Testis (tissue), 5 donors: ENCODE measurements at places on chromosomes 4 and X.
A peak's percentile ranks its signal among the peaks of the same experiment; 100 is the strongest.

DNA sequence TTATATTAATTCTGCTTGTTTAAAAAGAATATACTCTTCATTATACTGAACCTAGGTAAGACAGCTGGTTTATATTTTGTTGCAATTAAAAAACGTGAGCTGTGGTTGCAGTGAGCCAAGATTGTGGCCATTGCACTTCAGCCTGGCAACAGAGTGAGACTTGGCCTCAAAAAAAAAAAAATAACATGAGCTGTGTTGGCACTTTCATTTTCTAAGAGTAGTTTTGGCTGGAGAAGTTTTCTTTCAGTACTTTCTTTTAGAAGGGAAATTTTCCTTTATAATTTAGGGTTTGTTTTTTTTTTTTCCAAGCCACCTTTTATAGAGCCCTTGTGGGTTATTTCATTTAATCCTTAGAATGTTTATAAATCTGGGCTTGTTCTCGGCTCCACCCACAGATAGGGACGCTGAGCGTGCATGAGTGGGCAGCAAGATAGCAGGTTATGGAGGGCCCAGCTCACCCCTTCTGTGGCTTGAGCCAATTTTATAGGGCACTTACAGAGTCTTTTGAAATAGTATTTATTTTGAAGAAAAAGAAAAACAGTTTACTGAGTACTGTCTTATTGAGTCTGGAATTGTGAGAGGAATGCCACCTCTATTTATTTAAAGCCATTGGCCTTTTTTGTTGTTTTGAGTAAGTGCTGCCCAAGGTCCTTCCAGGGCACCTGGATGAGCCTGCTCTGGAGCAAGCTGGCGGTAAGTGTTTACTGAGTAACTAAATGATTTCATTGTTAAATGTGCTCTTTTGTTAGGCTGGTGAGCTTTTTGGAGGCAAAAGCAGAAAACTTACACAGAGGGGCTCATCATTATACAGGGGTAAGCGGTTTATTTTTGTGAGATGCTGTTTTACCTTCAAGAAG, 60.9 kb downstream of the HTT start:
- DNase-seq = no peak

GRCh38 chr4:113899271-113900070, 80.0 kb downstream of the ARSJ start:
- no peak for DNase-seq

DNA sequence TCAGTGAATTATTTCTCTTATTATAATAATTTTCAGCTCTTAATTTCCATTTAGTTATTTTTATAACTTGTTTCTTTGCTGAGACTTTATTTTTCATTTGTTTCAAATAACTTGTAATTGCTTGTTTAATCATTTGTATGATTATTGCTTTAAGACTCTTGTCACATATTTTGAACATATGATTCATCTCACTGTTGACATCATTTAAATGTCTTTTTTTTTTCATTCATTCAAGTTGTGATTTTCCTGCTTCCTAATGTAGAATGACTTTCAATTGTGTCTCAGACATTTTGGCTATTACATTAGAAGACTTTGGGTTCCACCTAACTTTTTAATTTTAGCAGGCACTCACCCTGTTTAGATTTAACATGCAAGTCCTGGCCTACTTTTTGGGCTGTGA, 234.8 kb upstream of the DIPK2B start:
- no peak for DNase-seq

- no peak for DNase-seq
Observed at GRCh38 chr4:35934320-35934981, 309.9 kb downstream of the ARAP2 start.

GRCh38 chr4:52510939-52511565, 148.0 kb downstream of the USP46 start:
- no peak for DNase-seq

DNA sequence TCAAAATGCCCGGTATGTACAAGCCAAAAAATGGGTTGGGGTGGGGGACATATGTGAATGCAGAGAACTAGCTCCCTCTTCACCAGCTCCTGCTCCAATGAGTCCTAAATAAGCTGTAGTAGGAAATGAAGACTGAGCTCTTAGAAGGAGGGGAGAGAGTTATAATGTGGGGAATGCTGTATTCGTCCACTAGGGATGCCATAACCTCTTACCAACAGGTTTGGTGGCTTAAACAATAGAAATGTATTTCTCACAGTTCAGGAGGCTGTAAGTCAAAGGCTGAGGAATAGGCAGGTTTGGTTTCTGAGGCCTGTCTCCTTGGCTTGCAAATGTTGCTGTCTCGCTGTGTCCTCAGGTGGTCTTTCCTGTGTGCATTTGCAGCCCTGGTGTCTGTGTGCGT, 4.4 kb upstream of the INPP4B start:
- DNase-seq = no peak

GRCh38 chrX:28756647-28757046, 169.4 kb downstream of the IL1RAPL1 start:
- no peak for DNase-seq

DNA sequence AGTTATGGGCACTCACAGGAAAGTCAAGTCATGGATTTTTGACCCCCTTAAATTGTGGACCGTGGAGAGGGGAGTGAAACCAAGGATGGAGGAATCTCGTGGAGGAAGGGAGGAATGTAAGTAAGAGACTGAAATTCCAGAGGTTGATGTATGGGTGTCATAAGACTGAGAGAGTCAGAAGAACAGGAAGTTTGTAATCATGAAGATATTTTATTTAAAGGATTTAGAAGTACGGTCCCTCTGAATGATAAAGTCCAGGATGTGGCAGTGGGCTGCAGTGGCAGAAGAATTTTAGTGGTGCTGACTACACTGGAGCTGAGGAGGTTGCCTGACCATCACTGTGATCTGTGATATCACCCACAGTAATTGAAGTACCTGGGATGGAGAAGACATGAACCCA, 57.8 kb downstream of the DCLK2 start:
- DNase-seq = no peak

- no peak for DNase-seq
Observed at GRCh38 chr4:174278467-174278866, 5.0 kb downstream of the FBXO8 start.

GRCh38 chr4:7044137-7044930, 1.2 kb downstream of the TADA2B start:
- peak; percentile 74 for DNase-seq
